Small intestine (tissue), 16 donors: ENCODE measurements at places on chromosomes 12 and 14. TPM values are rescaled to one million over a fixed set of nuclear protein-coding genes. Genes with fewer than 3 reads are reported as not detected.

Gene LPAR5
- polyA plus RNA-seq: 19.7 TPM

Gene HOXC12
- polyA plus RNA-seq: not detected

Gene ABCC9
- polyA plus RNA-seq: 1.4 TPM

Gene TESPA1
- polyA plus RNA-seq: 1.6 TPM
